H9 (cell line): ENCODE measurements at places on chromosomes 16 and 17. TPM values are rescaled to one million over a fixed set of nuclear protein-coding genes. Genes with fewer than 3 reads are reported as not detected.
A peak's percentile ranks its signal among the peaks of the same experiment; 100 is the strongest.

DNA sequence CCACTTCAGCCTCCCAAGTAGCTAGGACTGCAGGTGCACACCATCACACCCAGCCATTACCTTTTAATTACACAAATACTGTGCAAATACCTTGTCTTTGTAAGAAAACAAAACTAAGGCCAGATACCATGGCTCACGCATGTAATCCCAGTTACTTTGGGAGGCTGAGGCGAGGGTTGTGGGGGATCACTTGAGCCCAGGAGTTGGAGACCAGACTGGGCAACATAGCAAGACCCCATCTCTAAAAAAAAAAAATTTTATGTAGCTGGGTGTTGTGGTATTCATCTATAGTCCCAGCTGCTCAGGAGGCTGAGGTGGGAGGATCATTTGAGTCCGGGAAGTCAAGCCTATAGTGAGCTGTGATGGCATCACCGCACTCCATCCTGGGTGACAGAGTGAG lies 151.6 kb downstream of the CLEC16A start:
- no peaks in the 10 kb centered on the region; the same call in 1 of the 2 replicates for H3K4me1 ChIP-seq
- H3K27ac ChIP-seq = no peak overlapping the region

GRCh38 chr16:55585631-55586030 lies 19.1 kb downstream of the CAPNS2 start:
- DNase-seq = no peak
- no peaks in the 10 kb centered on the region for H3K4me1 ChIP-seq
- no peak overlapping the region for H3K4me3 ChIP-seq
- H3K36me3 ChIP-seq = no peaks in the 10 kb centered on the region
- no peak overlapping the region for H3K27ac ChIP-seq
- H3K27me3 ChIP-seq = no peaks in the 10 kb centered on the region

- no peaks in the 10 kb centered on the region for H3K27me3 ChIP-seq
- H3K27ac ChIP-seq = no peak overlapping the region
- no peak for DNase-seq
- peaks cover 15% of the 10 kb centered on the region for H3K36me3 ChIP-seq
Measured at GRCh38 chr17:20133517-20133916, 124.4 kb downstream of the SPECC1 start.

GRCh38 chr17:72343911-72344310 lies 223.1 kb downstream of the SOX9 start:
- peaks cover 2% of the 10 kb centered on the region; the same call in 1 of the 2 replicates for H3K4me1 ChIP-seq
- H3K27me3 ChIP-seq = no peaks in the 10 kb centered on the region
- no peak overlapping the region for H3K27ac ChIP-seq
- no peaks in the 10 kb centered on the region for H3K36me3 ChIP-seq
- DNase-seq = no peak
- H3K4me3 ChIP-seq = no peak overlapping the region

DNA sequence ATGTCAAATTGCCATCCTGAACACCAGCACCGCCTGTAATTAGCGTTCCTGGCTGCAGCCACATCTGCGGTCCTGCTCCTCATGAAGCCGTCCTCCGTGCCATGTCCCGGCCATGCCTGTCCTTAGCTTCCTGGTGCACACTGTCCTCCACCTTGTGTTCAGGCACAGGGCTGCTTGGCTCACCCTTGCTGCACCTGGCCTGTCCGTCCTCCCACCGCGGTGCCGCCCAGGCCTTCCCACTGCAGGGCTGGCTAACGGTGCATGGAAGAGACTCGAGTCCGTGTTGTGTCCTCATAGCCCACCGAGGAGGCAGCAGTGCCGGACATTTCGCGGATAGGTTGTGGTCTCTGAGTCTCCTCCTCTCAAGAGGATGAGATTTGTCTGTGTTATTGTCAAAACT lies 20.4 kb downstream of the DUSP14 start:
- H3K4me3 ChIP-seq = no peak overlapping the region
- no peaks in the 10 kb centered on the region for H3K4me1 ChIP-seq
- no peaks in the 10 kb centered on the region for H3K27me3 ChIP-seq
- peaks cover 8% of the 10 kb centered on the region; the same call in 2 of the 3 replicates for H3K36me3 ChIP-seq
- H3K27ac ChIP-seq = no peak overlapping the region

GRCh38 chr17:61388561-61389356 lies 10.9 kb upstream of the TBX2 start:
- DNase-seq = no peak
- no peak overlapping the region for H3K4me3 ChIP-seq
- no peak overlapping the region for H3K27ac ChIP-seq
- H3K27me3 ChIP-seq = peaks cover 4% of the 10 kb centered on the region; the same call in 1 of the 2 replicates
- no peaks in the 10 kb centered on the region for H3K36me3 ChIP-seq

DNA sequence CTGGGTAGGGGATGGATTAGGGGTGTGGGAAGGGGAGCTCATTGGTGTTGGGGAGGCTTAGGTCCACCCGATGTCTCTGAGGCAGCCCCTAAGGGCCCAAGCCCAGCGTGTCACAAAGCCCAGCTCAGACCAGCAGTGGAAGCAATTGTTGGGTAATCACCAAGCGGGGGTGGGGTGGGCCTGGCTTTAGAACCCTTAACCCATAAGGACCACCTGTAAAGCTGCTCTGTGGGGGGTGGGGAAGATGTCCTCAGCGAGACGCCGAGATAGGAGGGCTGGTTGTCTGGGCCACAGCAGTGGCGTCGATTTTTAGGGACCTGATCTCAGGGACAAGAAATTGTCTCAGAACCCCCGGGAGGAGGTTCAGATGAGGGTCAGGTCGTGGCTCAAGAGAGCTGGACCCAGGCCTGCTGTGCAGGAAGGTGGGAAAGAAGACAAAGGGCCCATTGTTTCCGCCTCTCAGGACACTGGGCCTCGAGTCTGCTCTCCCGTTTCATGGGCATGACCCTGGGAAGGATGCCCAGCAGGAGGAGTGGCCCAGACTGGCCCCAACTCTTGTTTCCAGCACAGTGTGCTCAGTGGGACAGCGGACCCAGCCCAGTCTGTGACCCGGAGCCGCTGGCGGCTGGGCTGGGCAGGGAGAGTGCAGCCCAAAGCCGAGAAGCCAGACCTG lies 15.9 kb downstream of the ST6GALNAC2 start:
- no peak overlapping the region for H3K4me3 ChIP-seq
- H3K4me1 ChIP-seq = no peaks in the 10 kb centered on the region; the same call in 1 of the 2 replicates
- DNase-seq = peak; percentile 49
- no peaks in the 10 kb centered on the region for H3K27me3 ChIP-seq
- H3K36me3 ChIP-seq = peaks cover 30% of the 10 kb centered on the region

DNA sequence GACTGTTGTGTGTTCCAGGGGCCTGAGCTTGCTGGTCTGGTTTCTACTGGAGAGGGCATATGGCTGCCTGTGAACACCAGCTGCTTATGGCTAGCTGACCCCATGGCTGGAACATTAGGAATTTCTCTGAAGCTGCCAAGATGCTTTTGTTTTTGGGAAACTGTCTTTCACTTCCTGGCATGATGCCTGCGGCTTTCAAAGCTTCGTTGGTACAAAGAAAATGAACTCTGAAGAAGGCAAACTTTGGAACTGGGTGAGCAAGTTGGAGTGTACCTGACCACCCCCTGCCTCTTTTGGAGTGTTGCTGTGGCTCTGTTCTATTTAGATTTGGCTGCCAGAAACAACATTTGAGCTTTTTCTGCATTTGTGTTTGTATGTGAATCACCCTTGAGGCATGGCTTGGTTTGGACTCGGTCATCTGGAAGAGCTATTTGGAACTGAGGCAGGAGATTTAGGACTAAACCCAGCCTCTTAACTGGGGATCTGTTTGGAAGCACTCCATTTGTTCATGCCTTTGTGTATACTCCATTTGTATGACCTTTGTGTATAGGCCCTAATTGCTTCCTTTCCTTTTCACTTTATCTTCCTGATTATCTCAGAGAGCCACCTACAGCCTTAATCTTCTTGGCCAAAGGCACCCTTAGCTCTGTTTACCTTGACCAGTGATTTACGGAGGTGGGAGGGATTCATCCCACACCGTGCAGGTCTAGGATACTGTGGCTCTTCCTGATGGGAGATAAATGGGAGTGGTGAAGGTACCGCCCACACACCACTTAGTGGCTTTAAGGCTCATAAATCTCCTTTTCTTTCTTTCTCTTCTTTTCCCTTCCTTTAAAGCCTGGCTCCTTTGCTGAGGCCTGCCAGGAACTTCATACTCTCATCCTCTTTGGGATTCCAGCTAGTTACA lies 7.3 kb upstream of the CPHXL start:
- no peak overlapping the region for H3K27ac ChIP-seq
- no peak for DNase-seq
- no peaks in the 10 kb centered on the region for H3K4me1 ChIP-seq
- H3K36me3 ChIP-seq = peaks cover 2% of the 10 kb centered on the region

DNA sequence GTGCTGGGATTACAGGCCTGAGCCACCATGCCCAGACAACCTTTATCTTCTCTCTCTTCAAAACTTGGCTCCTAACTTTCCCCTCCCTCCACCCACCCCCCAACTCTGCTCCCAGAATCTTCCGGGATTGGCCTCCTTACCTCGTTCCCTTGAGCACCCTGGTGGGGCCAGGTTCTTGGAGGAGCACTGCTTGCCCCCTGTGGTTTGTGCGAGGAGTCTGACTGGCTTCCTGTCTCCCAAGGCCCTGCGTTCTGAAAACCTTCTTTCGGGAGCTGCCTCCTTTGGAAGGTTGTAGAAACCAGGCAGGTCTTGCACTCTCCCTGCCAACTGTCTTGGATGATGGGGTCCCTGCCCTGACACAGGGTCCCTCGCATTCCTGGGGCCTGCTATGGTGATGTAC lies 19.8 kb downstream of the PLXDC1 start:
- no peak overlapping the region for H3K27ac ChIP-seq
- DNase-seq = no peak
- no peak overlapping the region for H3K4me3 ChIP-seq
- H3K27me3 ChIP-seq = no peaks in the 10 kb centered on the region
- no peaks in the 10 kb centered on the region for H3K36me3 ChIP-seq

DNA sequence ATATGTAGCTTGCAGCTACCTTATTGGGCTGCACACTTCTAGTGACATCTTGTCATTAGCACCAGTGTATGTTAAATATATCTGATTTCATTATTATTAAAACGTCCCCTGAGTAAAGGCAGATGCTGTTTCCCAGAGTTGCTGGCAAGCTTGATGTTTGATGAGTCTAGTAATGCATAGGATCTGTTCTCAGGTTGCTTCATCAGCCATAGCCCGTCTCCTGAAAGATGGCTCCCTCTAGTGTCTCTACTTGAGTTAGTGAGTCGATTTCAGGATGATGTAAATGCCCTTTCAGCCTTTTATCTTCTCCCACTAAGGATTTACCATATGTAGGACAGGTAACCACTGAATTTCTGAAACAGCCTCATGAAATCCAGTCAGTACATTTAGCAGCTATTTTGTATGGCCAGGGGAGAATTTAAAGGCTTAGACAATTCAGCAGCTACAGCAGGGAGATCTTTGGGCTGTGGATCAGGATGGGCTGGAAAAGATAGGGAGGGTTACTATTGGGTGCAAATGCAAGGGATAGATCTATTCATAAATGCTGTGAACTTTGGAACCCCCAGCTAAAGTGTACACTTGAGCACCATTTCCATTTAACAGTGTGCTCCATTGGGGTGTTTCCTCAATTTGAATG lies 376.3 kb downstream of the CNTNAP4 start:
- H3K4me1 ChIP-seq = no peaks in the 10 kb centered on the region
- H3K27me3 ChIP-seq = no peaks in the 10 kb centered on the region
- no peak overlapping the region for H3K27ac ChIP-seq
- H3K4me3 ChIP-seq = no peak overlapping the region
- DNase-seq = peak; percentile 41

- H3K27me3 ChIP-seq = no peaks in the 10 kb centered on the region
- H3K4me1 ChIP-seq = no peaks in the 10 kb centered on the region
- DNase-seq = no peak
- peaks cover 70% of the 10 kb centered on the region for H3K36me3 ChIP-seq
Measured at GRCh38 chr17:81849457-81849856, 10.9 kb downstream of the P4HB start.

GRCh38 chr17:74759941-74760340 lies 11.5 kb downstream of the NHERF1 start:
- no peaks in the 10 kb centered on the region; the same call in 2 of the 3 replicates for H3K36me3 ChIP-seq
- H3K27me3 ChIP-seq = no peaks in the 10 kb centered on the region
- H3K4me1 ChIP-seq = peaks cover 11% of the 10 kb centered on the region; the same call in 1 of the 2 replicates
- H3K4me3 ChIP-seq = peak overlapping the region; percentile 33; the same call in 1 of the 2 replicates
- no peak for DNase-seq

TBX2 gene
- total RNA-seq = not detected in 2 replicates

KCNH6 gene
- 1.6 and 2.3 TPM in 2 replicates for total RNA-seq

UBE2G1 gene
- total RNA-seq = 185 and 188 TPM in 2 replicates

APOBR gene
- not detected in 2 replicates for total RNA-seq

TBC1D26 gene
- total RNA-seq = 0.77 and 0.83 TPM in 2 replicates

SLC25A11 gene
- total RNA-seq = 74.9 and 80.6 TPM in 2 replicates
